ENCODE measurements at places on chromosomes 13 and 19.

DNA sequence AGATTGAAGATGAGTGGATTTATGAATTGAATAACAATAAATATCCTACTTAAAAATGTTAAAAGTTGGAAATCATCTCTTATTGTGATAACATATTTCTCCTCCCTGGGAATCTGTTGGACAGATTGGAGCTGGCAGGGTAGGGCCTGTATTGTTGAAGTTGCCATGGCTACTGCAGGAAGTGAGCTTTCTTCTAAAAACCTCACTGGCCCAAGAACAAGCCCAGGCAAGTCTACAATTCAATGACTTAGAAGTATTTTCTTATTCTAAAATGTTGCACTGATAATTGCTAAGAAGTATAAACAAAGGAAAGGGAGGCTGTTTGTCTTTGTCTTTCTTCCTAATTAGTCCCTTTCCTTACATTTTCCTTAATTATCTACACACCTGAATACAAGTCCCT is 112.1 kb downstream of the DLEU7 start:
- no peak for DNase-seq

GRCh38 chr19:33719366-33720154 is 77.1 kb upstream of the KCTD15 start:
- no peak for DNase-seq

GRCh38 chr13:102724923-102725322 is 30.1 kb upstream of the METTL21C start:
- DNase-seq: peak; percentile 67

GRCh38 chr19:35395382-35396199 is 24.7 kb downstream of the GPR42 start:
- no peak for DNase-seq

- DNase-seq: no peak
These were observed 12.3 kb downstream of the CIB3 start for GRCh38 chr19:16160943-16161560.

DNA sequence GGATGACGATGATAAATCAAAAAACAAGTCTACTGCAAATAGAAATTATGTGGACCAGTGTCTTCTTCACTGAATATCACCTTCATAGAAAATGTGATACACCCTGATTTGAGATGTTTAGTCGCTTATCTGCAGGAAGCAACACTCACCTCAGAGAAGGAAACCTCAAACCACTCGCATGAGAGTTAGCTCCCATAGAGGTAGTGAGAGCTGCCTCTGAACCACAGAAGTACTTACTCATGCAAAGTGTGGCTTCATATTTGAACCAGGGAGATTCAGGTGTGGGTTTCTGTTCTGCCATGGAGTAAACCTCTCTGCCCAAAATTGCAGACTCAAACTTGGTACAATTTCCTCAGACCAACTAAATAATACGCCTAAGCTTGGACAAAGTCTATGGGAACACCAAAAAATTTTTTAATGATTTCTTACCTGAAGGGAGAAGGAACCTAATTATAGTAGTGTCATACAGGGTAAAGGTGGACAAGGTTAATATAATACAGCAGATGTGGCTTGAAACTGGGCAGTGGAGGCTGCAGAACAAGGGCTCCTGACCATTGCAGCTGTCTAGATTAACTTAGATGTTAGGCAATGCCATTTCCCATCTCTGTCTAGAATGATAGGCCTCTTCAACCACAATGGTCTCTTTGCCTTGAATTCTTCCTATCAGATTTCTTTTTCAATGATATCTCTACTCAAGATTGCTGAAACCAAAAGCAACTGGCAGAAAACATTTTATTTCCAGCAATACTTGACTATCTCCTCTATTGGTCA is 29.6 kb upstream of the RCBTB2 start:
- no peak for DNase-seq

DNA sequence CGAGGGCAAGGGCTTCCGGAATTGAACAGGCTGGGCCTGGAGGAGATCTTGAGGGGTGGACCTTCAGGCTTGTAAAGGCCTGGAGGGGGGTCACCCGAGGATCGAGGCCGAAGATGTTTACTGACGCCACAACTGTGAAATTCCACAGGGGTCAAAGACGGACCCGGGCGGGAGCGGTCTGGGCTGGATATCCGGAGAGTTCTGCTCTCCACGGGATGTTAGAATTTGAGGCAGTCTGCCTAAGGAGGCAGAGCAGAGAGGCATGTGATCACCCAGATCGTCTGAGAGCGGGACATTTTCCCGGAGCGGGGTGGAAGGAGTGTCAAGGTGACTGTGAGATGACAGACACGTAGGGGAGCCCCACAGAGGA is 13.2 kb downstream of the KLHL26 start:
- peak; percentile 69 for DNase-seq

GRCh38 chr19:41993612-41994483 is at the start of gene ATP1A3:
Gene ATP1A3, minus strand, starts transcription at chr19:41994230. Its CDS starts 154 bp downstream, at chr19:41994076.
- DNase-seq: peak; percentile 63

DNA sequence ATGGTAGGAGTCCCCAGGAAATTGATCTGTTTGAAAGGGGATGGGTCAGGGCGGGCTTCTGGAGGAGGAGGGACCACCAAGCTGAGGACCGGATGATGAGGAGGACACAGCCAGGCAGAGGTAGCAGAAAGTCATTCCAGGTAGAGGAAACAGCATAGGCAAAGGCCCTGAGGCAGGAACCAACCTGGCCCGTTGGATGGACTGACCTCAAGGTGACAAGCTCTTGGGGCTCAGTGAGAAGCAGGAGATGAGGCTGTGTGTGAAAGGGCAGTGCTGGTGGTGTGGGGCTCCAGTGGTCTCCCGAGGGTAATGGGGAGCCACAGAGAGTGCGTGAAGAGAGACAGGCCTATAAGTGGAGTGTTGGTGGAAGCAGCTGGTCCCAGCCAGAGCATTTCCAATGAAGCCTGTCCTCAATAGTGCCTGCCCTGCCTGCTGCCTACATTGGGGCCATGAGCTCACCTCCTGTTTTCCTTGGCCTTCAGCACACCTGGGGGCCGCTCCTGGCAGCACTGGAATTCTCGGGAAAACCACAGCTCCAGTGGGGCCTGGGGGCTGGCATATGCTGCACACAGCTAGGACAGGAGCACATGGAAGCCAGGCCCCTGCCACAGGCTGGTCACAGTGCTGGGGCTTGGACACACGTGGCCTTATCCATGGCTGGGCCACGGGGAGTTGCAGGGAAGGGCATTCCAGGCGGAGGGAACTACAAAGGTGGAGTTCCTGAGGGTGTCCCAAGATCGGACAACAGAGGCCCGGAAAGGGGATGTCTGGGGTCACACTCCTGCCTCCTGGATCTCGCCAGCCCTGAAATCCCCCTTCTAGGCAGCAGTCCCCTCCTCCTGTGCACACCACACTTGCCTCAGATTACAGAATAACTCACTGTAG is 2.3 kb upstream of the COMP start:
- DNase-seq: peak; percentile 8

DNA sequence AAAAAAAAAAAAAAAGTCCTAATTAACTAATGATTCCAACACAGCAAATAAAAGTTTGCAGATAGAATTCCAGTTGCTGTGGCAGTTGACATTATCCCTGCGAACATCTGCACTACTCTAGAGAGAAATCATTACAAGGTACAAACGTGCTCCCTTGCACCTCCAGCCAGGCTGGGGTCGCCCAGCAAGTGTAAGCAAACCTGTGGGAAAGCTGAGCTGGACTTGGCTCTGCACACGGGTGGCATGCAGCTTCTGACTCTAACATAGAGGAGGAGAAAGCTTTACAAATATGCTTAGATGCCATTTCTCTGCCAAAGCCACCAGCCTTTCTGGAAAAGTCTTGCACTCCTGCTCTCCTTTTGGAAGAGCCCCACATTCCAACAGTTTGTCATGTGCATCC is 103.3 kb downstream of the CRYL1 start:
- DNase-seq: no peak

DNA sequence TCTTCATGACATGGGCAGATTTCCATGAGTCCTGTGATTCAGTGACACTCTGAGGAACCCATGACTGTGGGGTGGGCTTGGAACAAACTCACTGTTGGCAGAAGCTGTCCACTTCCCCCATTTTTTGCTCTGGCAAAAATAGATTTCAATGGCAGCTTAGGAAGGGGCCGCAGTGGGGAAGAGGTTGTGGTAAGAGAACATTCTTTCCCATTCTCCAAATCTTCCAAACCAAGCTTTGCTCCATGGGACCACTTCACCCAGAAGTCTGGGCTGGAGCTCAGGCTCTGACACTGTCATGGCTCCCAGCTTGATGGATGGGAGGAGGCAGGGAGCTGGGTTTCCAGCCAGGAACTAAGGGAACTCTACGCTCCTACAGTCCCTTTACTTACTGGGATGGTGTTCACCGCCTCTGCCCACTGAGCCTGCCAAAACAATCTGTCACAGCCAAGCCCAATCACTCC is 24.9 kb upstream of the MEDAG start:
- DNase-seq: no peak

GRCh38 chr13:58495668-58496067 is 864.1 kb downstream of the PCDH17 start:
- no peak for DNase-seq

DNA sequence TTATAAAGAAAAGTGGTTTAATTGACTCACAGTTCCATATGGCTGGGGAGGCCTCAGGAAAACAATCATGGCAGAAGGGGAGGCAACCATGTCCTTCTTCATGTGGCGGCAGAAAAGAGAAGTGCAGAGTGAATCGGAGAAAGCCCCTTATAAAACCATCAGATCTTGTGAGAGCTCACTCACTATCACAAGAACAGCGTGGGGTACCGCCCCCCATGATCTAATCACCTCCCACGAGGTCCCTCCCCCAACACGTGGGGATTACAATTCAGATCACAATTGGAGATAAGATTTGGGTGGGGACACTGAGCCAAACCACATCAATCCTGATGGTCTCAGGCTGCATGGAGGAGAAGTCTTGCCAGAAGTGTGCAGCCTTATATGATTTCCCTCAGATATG is 26.0 kb downstream of the TM9SF2 start:
- DNase-seq: no peak

- DNase-seq: no peak
These were observed 64.6 kb upstream of the RAP2A start for GRCh38 chr13:97369261-97369893.

DNA sequence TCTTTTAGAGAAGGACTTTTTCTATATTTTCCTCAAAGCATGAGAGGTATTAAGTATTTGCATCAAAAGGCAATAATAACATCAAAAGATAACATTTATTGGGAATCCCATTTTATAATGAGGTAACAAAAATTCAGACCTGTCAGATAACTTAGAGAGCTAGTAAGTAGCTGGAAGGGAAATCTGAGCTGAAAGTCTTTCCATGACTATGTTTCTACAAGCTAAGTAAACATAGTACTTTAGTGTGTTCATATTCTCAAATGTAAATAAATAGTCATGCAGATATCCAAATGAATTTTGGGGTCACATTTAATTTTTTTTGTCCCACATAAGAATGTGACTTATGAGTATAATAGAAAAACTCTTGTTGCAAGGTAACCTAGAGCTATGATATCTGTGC is 87.3 kb upstream of the FBXL3 start:
- DNase-seq: no peak

- no peak for DNase-seq
These were observed 53.8 kb downstream of the KLF2 start for GRCh38 chr19:16378291-16378889.

- no peak for DNase-seq
These were observed 277.0 kb downstream of the ZNF536 start for GRCh38 chr19:30648866-30649862.
